ENCODE measurements at places on chromosomes 3 and 15. TPM values are rescaled to one million over a fixed set of nuclear protein-coding genes. Genes with fewer than 3 reads are reported as not detected.

Gene DRD3
- total RNA-seq = 0.23 TPM

Gene MASP1
- total RNA-seq = not detected

Gene OXSR1
- total RNA-seq = 36.7 TPM

- no peaks in the 10 kb centered on the region for H3K27me3 ChIP-seq
- no peak overlapping the region for H3K27ac ChIP-seq
- no peaks in the 10 kb centered on the region for H3K36me3 ChIP-seq
- no peak for DNase-seq
Observed at GRCh38 chr3:178684881-178685590, 148.8 kb downstream of the KCNMB2 start.

DNA sequence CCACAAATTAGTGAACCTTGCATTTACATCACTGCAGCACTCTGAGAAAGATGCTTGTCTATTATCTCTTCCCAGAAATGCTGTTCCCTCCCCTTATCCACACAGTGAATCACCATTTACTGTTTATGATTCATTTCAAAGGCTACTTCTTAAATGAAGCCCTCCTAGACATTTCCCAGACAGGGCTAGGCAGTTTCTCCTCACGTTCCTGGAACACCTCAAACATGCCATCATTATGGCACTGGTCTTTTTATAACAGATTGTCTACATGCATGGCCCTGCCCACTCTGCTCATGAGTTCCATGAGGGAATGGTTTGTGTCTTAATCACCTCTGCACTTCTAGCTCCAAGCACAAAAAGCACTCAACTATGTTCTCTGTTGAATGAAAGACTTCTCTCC, 32.2 kb upstream of the TM2D3 start:
- no peak overlapping the region for H3K27ac ChIP-seq
- H3K4me3 ChIP-seq = no peak overlapping the region

DNA sequence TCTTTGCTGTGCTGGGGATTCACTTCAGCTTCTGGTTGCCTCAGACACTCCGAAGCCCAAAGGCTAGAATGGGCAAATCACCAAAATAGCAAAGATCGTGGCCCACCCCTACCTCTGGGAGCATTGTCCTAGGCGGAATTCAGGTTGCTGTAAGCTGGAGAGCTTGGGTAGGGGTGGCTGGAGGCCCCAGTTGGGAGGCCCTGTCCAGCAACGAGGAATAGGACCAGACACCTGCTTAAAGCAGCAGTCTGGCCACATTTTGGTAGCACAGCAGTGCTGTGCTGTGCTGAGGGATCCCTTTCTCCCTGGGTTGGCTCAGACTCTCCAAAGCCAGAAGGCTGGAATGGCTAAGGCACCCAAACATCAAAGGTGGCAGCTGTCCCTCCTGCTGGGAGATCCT, 99.3 kb downstream of the CLDN1 start:
- DNase-seq = no peak
- H3K4me3 ChIP-seq = no peak overlapping the region
- H3K36me3 ChIP-seq = no peaks in the 10 kb centered on the region
- no peaks in the 10 kb centered on the region for H3K4me1 ChIP-seq
- no peak overlapping the region for H3K27ac ChIP-seq

DNA sequence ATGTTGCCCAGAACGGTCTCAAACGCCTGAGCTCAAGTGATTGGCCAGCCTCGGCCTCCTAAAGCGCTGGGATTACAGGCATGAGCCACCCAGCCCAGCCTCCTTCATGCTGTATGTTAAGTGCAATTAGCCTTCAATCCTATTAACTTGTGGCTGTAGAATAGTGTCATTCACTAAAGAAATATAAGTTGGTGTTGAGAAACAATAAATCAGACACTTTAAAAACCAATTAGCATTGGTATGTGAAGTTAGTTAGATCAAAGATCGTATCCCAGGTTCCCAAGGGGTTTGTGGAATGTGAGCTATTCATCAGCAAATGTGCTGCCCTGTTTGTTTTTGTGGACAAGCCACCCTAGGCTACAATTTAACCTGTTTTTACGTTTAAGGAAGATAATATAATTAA, 11.0 kb upstream of the PIK3CB start:
- H3K36me3 ChIP-seq = no peaks in the 10 kb centered on the region
- DNase-seq = no peak
- H3K4me3 ChIP-seq = no peak overlapping the region
- H3K27me3 ChIP-seq = no peaks in the 10 kb centered on the region
- H3K27ac ChIP-seq = no peak overlapping the region
- H3K4me1 ChIP-seq = no peaks in the 10 kb centered on the region

GRCh38 chr15:77741106-77741505, 108.4 kb upstream of the LINGO1 start:
- H3K27me3 ChIP-seq = no peaks in the 10 kb centered on the region
- DNase-seq = no peak
- H3K4me3 ChIP-seq = no peak overlapping the region
- no peak overlapping the region for H3K27ac ChIP-seq

- H3K36me3 ChIP-seq = no peaks in the 10 kb centered on the region
- no peak overlapping the region for H3K4me3 ChIP-seq
- no peak for DNase-seq
- H3K27me3 ChIP-seq = no peaks in the 10 kb centered on the region
Observed at GRCh38 chr15:62901087-62901486, 141.5 kb upstream of the TPM1 start.

Measured in T-cell (primary cell).